ENCODE measurements at places on chromosomes 12 and 14. TPM values are rescaled to one million over a fixed set of nuclear protein-coding genes. Genes with fewer than 3 reads are reported as not detected.

Gene STXBP6
- total RNA-seq, result 0.40 TPM

Gene RNASE1
- 0.51 TPM for total RNA-seq

Gene SLC6A13
- not detected for total RNA-seq

Gene SPTB
- total RNA-seq, result 2.3 TPM

Gene RND1
- total RNA-seq, result 7.6 TPM

Gene PLD4
- total RNA-seq, result not detected

Gene ZNF705A
- total RNA-seq, result not detected

Gene CDCA3
- total RNA-seq, result 92.0 TPM

Gene KRT7
- 2,979 TPM for total RNA-seq

Gene TAS2R7
- not detected for total RNA-seq

Gene NTN4
- 40.3 TPM for total RNA-seq

Gene ALG10B
- 9.4 TPM for total RNA-seq

Gene CD4
- total RNA-seq, result not detected

Gene CATSPERB
- not detected for total RNA-seq

Gene KLRG1
- 0.15 TPM for total RNA-seq
